ENCODE measurements at places on chromosomes 5 and 9. TPM values are rescaled to one million over a fixed set of nuclear protein-coding genes. Genes with fewer than 3 reads are reported as not detected.

The ZNF79 gene
- total RNA-seq: 7.8 TPM

The KCTD16 gene
- total RNA-seq: 0.20 TPM

GRCh38 chr5:17216974-17217492, 398 bp upstream of the BASP1 start:
- DNase-seq: peak; percentile 87

DNA sequence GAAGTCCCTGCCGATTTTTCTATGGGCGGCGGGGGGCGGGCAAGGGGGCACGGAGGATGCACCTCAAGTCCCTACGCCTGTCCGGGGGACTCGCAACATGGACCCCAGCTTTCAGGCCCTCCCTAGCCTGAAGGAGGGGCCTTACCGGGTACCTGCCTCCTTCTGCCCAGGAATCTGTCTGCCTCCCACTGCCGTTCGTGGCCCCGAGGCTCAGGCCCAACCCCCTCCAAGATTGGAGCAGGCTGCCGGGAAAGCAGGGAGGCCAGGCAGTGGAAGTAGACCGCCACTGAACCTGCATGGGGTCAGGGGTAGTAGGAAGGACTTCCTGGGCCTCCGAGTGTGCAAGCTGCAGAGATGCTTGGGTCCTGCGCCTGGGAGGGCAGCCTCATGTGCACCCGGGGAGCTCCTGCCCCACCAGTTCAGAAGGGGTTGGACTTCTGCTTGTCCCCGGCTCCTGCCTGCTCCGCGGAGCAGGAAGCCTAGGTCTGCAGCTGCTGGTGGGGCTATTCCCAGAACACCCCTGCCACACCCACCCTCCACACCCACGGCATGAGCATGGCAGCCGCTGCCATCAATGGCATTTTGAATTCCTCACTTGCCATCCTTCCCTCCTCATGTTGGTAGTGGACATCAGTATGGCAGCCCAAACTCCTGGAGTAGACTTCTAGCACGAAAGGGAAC, 1312.7 kb upstream of the ACO1 start:
- no peak for DNase-seq

- DNase-seq: no peak
Observed at GRCh38 chr5:148636353-148636752, 18.0 kb downstream of the HTR4 start.

- no peak for DNase-seq
Observed at GRCh38 chr5:95027151-95027721, 257.7 kb downstream of the MCTP1 start.

DNA sequence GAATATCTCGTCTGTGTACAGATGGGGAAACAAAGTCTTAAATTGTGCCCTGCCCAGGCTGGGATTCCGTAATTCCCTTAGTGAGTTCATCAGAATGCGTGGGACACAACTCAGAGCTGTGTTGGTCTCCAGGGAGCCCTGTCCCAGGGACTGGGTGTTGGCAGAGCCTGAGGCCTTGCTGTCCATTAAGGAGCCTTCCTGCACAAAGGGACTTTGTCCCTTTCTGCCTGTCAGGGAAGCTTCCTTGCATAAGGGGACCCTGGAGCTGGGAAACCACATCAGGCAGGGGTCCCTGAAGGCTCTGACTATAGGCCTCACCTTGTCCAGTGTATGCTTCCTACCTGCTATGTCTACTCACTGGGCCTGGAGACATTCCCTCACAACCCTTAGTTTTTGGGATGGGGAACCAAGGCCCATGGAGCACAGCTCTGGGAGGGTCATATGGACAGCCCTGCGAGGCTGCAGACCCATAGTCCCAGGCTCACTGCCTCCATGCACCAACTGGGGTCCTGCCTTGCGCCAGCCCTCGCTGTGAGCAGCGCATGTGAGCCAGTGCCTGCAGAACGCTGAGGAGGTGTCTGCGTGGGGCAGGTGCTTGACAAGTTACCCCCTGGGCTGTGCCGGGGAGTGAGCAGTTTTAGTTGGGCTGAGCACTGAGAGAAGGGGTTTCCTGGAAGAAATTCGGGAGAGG, 1.6 kb downstream of the CARD19 start:
- DNase-seq: no peak

GRCh38 chr9:138020795-138021182, 143.2 kb downstream of the CACNA1B start:
- DNase-seq: no peak

GRCh38 chr9:16221822-16222547, 648.5 kb downstream of the BNC2 start:
- no peak for DNase-seq
